NCI-H446 (cell line): ENCODE measurements at places on chromosomes 2 and 18.

- no peak for DNase-seq
Observed at GRCh38 chr18:76098674-76099411, 396.2 kb downstream of the ZNF516 start.

GRCh38 chr2:100592226-100592625 lies 29.4 kb downstream of the PDCL3 start:
- no peak for DNase-seq

- DNase-seq: no peak
Observed at GRCh38 chr2:142241016-142241415, 110.2 kb upstream of the LRP1B start.

GRCh38 chr2:174659069-174659900 lies 61.7 kb upstream of the WIPF1 start:
- no peak for DNase-seq

- peak; percentile 89 for DNase-seq
Observed at GRCh38 chr18:65704046-65704445, 46.8 kb upstream of the CDH7 start.

DNA sequence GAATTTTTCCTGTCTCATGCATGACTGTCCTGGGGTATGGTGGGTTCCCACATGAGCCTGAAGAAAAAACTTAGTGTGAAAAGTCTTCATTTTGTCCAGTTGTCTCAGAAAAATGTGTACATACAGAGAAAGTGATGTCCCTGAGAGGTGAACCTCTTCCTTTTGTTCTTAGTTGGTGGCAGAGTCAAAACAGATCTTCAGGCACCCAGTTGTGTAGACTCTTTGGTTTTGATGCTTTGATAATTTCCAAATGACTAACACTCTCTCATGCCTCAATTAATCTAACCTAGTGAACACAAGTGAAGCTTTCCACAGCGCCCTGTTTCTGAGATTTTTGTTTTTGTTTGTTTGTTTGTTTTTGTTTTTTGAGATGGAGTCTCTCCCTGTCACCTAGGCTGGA lies 273.5 kb downstream of the PIK3C3 start:
- DNase-seq: no peak

- no peak for DNase-seq
Observed at GRCh38 chr2:204665207-204665606, 119.9 kb downstream of the PARD3B start.

GRCh38 chr2:180983468-180984242 lies 3.2 kb downstream of the UBE2E3 start:
- peak; percentile 70 for DNase-seq

DNA sequence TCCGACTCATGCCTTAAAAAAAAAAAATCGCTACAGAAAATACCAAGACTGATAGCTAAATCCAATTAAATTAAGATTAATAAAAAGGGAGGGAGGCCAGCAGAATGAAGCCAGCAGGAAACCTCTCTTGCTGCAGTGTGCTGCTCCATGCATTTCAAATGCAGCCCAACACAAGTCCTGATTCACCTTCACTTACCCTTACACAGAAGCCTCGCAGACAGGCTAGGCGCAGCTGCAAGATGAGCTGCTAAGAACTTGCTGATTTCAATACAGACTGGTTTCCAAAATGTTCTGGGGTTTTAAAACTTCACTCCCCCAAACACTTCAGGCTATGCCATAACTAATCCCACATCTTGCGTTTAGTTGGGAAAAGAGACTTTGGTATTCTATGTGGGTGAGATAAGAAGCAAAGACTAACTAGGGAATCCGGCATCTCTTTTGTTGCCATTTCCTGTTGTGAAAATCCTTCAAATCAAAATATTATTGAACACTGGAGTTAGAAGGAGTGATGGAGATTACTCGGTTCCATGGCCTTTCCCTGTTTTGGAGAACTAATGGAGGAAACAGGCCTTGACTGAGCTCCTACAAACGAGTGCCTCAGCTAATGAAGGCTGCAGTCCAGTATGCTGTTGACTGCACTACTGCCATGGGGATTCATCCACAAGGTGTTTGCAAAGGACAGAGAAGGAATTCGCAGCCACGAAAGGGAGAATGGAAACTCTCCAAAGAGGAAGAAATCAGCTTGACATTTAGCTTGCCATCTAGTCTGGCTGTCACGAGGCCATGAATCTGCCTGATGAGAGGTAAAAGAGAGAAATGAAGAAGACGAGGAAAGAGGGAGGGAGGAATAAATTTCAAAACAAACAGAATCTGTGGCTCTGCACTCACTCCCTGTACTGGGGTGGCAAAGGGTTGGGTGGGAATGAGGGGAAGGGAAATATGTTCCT lies 67.3 kb downstream of the CLHC1 start:
- DNase-seq: no peak

GRCh38 chr2:65345631-65346030 lies 86.8 kb downstream of the SPRED2 start:
- no peak for DNase-seq

- DNase-seq: no peak
Observed at GRCh38 chr18:63007231-63007630, 291.9 kb downstream of the PHLPP1 start.

- no peak for DNase-seq
Observed at GRCh38 chr18:13563390-13563805, 163.0 kb downstream of the FAM210A start.
